ENCODE measurements at places on chromosomes 7 and 10.

GRCh38 chr10:80500572-80501380 lies 36.9 kb upstream of the SH2D4B start:
- peak; percentile 27 for DNase-seq

- no peak for DNase-seq
Observed at GRCh38 chr7:42606193-42606905, 305.5 kb downstream of the C7orf25 start.

DNA sequence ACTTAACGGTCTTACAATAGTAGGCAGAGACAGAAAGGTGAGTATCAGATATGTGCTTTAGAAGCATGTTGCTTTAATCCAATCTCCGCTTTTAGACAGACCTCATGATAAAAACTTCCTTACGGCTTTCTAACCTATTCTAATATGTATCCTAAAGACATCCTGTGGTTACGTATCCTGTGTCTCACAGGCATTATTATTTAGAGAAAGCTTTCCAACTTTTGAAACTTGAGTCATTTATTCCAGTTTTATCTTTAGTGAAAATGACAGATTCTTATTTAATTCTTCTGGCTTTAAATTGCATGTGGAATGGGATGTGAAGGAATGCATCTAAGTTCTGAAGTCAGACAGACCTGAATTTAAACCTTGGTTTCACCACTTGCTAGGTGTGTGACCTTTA lies 118.9 kb downstream of the OTUD1 start:
- no peak for DNase-seq

DNA sequence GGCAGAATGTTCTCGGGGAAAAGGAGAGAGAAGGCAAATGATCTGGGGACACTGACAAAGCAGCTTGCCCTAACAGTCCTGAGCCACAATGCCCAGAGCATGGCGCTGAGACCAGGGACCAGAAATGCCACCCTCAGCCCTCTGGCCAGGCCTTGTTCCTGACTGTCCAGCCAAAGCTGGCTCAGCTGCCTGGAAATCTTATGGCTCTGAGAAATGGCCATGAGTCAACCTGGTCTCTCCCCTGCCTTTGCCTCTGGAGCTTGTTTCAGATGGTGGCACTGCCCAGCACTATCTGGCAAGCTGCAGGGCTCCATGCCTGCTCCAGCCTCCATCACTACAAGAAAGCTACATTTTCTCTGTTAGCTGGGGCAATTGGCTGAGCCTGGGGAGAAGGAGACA lies 90.5 kb upstream of the PLXNA4 start:
- DNase-seq: no peak

DNA sequence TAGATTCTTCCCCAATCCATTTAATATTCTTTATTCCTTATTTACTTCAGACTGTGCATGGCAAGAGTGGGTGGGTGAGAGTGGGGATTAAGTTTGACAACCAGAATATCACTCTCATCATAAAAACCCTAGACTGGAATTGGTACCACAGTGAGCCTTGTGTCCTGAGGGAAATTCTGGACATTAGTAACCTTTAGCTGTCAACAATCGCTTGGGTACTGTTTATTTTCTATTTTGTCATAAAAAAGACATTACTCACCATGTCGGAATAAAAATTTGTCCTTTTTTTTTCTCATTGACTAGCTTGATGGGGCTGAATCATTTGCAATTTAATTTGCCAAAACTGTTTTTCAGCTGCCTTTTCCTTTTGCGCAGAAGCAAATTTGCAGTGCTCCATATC lies 176.1 kb upstream of the SEMA3C start:
- DNase-seq: no peak

- DNase-seq: no peak
Observed at GRCh38 chr7:110397927-110398660, 692.8 kb upstream of the LRRN3 start.

DNA sequence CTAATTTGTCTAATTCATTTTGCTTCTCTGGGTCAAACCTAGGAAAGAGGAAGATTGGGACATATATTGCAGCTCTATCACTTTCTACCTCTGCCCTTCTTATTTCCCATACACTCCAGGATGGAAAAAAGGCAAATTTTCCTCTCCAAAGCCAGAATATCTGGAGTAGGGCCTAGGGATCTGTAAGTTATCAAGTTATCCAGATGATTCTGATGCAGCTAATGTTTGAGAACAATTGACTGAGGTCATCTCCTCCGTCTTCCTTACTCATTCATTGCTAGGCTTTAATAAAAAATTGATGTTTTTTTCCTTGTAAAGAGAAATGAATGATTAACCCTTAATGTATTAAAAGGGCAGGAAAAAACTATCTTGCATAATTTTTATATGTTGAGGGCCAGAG lies 211.9 kb upstream of the GLI3 start:
- no peak for DNase-seq

- no peak for DNase-seq
Observed at GRCh38 chr10:132669208-132669861, 116.6 kb downstream of the NKX6-2 start.

Data from stimulated activated CD4-positive, alpha-beta T cell treated with anti-CD3 and anti-CD28 coated beads, Interleukin-1b, Interleukin-23, amount 100 ng/mL, for 1 hour (primary cell).